ENCODE measurements at places on chromosomes 4 and X.

- no peak for DNase-seq
Observed at GRCh38 chr4:22720091-22720490, 27.4 kb downstream of the GBA3 start.

DNA sequence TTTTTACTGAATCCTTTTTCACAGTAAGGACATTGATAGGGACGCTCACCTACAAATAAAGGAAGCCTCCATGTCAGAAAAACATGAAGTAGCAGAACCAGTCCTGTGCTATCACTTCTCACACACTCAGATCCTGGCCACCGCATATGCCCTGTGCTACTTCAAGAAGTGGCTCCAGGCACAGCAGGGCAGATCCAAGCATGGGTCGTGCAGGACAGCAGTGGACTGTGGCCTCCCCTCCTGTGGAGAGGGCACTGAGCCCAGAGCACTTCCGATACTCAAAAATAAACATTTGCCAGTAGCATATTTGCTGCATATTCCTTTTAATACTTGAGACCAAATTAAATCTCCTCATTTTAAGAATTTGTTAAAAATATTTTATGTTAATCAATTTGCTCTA lies 167.9 kb downstream of the PRDM5 start:
- DNase-seq = no peak

DNA sequence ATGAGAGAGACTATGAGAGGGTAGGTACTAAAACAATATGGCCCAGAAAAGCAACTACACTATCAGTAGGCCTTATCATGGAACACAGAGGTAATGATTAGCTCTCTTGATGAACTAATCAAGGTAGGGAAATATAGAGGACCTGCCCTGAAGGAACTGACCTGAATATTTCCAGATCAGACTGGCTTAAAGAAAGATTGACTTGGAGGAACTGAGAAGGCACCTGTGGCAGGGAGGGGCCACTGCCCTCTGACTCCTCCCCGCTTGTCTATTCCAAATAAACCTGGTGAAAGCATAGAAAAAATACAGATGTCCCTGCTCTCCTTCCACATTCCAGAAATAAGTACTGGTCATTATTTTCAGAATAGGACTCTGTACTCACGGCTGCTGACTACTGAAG lies 5.5 kb downstream of the RPS6KA6 start:
- no peak for DNase-seq

- no peak for DNase-seq
Observed at GRCh38 chr4:172822331-172822730, 346.3 kb upstream of the GALNT7 start.

- no peak for DNase-seq
Observed at GRCh38 chr4:102157984-102158383, 187.3 kb downstream of the SLC39A8 start.

- no peak for DNase-seq
Observed at GRCh38 chr4:10072420-10073017, 44.1 kb downstream of the WDR1 start.

DNA sequence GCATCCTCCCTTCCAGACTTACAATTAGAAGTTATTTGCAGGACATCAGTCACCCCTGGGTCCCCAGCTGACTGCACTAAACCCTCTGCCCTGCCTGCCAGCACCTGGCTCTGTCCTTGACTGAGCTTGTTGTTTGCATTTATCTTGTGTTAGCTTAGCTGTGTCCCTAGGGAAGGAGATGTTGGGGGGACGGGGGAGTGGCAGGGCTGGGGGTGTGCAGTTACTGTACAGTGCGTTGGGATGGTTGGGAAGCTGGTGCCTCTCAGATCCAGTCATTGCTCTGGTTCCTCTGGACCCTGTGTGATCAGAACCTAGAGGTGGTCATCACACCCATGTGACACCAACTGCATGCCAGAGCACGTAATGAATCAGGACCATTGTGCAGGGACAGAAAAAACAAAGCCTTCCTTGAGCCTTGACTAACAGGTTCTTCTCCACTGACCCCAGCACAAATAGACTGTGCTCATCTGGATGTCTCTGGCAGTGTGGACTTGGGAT lies 32.7 kb upstream of the PROM1 start:
- no peak for DNase-seq

- no peak for DNase-seq
Observed at GRCh38 chrX:147803948-147804347, 107.8 kb upstream of the FMR1 start.

DNA sequence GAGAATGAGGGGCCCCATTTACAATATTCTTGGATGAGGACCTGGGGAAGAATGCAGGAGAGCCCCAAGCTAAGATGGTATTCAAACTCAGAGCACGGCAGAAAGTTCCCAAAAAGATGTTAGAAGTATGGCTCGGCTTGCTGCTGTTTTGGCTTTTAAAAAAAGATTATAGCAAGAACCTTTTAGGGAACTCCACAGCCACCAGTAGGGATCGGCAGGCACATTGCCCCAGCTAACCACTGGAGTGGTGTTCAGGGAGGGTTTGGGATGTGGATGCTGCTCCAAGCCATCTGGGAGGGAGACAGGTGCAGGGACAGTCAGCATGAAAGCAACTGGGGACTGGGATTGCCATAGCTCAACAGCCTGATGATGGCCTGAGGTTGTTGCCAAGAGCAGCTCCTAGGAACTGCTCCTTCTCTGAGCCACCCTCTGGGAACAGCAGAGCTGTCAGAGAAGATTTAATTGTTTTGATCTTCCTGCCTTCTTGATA lies 63.0 kb downstream of the SORBS2 start:
- no peak for DNase-seq

- no peak for DNase-seq
Observed at GRCh38 chr4:155304375-155304774, 72.4 kb downstream of the MAP9 start.

DNA sequence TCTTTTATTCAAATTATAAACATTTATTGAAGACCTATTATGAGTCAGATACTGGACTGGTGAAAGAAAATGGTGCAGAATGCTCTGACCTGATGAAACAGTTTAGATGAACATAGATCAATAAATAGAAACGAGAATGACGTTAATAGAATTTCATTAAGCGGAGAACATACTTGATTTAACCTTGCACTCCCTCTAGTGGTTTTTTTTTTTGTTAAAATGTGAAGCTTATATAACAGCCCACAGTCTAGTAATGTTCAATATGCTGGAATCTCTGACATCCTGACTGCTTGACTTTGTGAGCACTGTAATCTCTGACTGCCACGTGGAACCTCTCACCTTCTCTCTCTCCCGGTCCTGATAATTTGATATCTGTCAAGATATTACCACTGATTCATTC lies 32.3 kb downstream of the HDAC8 start:
- no peak for DNase-seq

Data from trophoblast cell (in vitro differentiated cells and primary cell).